Left renal cortex interstitium (tissue), 4 donors: ENCODE measurements at places on chromosomes 6 and 20. TPM values are rescaled to one million over a fixed set of nuclear protein-coding genes. Genes with fewer than 3 reads are reported as not detected.

Gene MUCL3
- polyA plus RNA-seq = 0.13 TPM

Gene SDCBP2
- 3.8 TPM for polyA plus RNA-seq

Gene CDH4
- 7.1 TPM for polyA plus RNA-seq

Gene SLC26A8
- 0.24 TPM for polyA plus RNA-seq

- no peak for DNase-seq
Measured at GRCh38 chr6:139443231-139444112, 69.0 kb upstream of the CITED2 start.

- no peak for DNase-seq
Measured at GRCh38 chr6:142810952-142811514, 133.9 kb downstream of the HIVEP2 start.

- DNase-seq = no peak
Measured at GRCh38 chr20:39195582-39196021, 233.5 kb downstream of the DHX35 start.

DNA sequence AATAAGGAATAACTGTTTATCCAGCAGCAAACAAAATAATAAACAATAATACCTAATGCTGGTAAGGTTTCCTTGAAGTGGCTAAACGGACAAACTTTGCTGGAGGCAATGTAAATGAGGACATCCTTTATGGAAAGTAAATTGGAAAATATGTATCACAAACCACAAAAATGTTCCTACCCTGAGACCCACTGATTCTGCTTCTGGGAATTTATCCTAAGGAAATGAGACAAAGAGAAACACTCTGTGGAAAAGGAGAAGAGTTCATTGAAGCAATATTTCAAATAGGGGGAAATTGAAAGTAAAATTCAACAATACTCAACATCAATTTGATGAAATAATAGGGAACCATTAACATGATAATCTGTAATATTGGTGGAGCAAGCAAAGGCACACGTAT is 37.9 kb downstream of the MAFB start:
- DNase-seq = no peak

DNA sequence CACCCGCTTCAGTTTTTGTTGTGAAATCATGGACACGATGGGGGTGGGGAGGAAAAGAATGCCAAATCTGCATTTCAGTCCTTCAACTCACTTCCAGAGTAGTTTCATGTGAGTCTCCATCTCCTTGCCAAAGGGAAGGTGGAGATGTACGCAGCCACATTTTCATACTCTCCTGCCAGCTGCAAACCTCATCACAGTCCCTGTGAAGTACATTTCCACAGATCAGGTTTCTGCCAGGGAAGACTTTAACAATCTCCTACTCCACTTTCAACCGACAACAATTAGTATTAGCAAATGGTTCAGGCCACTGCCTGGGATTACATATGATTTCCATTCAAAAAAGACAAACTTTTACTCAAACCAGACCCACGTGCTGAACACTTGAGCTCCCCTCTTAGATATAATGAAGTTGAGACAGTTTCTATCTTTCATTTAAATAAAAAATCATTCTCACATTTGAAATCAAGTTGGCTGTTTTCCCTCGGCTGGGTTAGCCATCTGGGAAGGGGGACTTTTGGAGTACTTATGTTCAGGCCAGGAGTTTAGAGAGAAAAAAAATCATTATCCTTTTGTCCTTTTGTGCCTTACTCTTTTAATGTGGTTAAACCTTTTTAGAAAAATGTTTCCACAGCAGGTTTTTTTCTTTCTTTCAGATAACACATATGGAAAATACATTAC is 51.0 kb upstream of the CEP162 start:
- DNase-seq = no peak

GRCh38 chr6:74070091-74070490 is 374.1 kb downstream of the CD109 start:
- no peak for DNase-seq

GRCh38 chr20:56247954-56248782 is at the start of gene MC3R:
MC3R (plus strand) TSS chr20:56248732; CDS start chr20:56248844, 112 bp downstream.
- DNase-seq = no peak

GRCh38 chr6:157240059-157240959 is 83.0 kb downstream of the TMEM242 start:
- no peak for DNase-seq

- DNase-seq = no peak
Measured at GRCh38 chr20:58131551-58132142, 96.8 kb downstream of the ANKRD60 start.

DNA sequence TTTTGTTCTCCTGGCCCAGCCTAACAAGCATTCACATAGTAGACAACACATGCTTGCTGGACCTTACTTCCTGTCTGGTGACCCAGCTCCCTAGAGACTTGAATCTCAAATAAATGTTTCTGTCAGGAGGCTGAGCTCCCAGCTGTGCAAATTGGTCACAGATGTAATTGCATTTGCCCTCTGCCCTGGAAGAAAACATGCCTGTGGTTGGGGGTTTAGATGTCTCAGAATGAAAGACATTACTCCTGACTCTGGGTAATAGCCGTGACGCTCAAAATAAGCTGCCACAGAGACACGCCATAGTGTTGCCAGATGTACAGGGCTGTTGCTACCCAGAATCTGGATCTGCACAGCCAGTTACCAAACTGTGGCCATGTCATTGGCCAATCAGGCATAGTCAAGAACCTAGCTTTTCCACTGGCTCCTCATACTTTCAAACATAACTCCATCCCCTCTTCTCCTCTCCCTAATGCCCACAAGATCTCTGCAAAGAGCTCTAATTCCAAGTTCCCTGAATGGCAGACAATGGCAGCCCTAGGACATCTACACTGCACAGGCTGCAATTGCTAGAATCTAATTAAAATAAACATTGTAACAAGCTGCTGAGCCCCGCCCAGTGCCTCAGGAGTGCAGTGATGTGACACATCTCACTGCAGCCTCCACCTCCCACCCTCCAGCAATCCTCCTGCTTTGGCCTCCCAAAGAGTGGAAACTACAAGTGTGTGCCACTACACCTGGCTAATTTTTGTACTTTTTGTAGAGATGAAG is 32.8 kb upstream of the GMPR start:
- no peak for DNase-seq

DNA sequence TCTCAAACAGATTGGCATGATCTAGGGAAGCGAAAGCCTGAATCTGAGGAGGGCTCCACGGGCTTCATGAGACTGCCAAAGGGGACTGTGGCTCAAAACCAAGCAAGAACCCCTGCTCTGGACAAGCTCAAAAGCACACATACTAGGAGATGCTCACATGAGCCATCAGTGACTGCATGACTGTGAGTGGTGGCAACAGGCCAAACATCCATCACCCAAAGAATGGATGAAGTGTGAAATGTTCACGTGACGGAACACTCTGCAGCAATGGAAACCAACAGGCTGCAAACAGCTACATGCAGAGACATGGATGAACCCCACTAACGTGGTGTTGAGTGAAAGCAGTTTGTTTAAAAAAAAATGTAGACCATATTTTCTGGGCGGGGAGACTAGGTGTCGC is 136.3 kb downstream of the PREX1 start:
- no peak for DNase-seq
